ENCODE measurements at places on chromosomes 1 and 21. TPM values are rescaled to one million over a fixed set of nuclear protein-coding genes. Genes with fewer than 3 reads are reported as not detected.

GRCh38 chr1:33099290-33100118 lies 18.6 kb downstream of the AZIN2 start:
- DNase-seq = peak; percentile 92

DNA sequence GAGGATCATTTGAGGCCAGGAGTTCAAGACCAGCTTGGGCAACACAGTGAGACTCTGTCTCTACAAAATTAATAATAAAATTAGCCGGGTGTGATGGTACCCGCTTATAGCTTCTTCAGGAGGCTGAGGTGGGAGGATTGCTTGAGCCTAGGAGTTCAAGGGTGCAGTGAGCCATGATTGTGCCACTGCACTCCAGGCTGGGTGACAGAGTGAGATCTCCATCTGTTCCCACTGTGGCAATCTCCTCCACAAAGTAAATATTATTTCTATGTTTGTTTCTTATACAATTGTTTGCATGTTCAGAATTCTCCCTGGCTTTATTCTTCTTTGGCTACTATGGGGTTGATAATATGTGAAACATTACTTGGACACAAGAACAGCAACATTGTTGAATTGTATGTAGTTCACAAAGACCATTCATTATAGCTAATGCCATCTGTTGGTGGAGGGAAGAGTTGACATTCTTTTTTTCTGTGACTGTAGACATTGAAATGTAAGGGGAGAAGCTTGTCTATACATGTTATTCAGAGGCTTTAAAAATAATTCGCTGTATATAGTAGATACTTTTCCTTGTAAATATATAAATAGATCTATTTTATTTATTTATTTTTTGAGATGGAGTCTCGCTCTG lies 47.8 kb upstream of the SRSF10 start:
- DNase-seq = no peak

DNA sequence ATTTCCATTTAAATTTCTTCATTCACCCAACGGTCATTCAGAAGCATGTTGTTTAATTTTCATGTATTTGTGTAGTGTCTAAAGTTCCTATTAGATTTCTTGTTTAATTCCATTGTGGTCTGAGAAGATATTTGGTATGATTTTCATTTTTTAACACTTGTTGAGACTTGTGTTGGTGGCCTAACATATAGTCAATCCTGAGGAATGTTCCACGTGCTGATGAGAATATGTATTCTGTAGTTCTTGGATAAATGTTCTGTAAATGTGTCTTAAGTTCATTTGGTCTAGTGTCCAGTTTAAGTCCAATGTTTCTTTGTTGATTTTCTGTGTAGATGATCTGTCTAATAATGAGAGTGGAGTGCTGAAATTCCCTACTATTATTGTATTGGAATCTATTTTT lies 22.7 kb upstream of the LCE5A start:
- DNase-seq = no peak

The MRPL24 gene
- total RNA-seq = 93.6 TPM

All from activated CD8-positive, alpha-beta T cell treated with anti-CD3 and anti-CD28 coated beads for 36 hours (primary cell).